ENCODE measurements at places on chromosomes 6 and 20. TPM values are rescaled to one million over a fixed set of nuclear protein-coding genes. Genes with fewer than 3 reads are reported as not detected.

GPX5 gene
- total RNA-seq = not detected

FAM162B gene
- total RNA-seq = 1.4 TPM

PSORS1C1 gene
- total RNA-seq = 1.7 TPM

CD24 gene
- 0.57 TPM for total RNA-seq

SMLR1 gene
- total RNA-seq = not detected

CAGE1 gene
- 0.09 TPM for total RNA-seq

SAMD5 gene
- 0.43 TPM for total RNA-seq

TNNC2 gene
- total RNA-seq = 1.00 TPM

TCP1 gene
- 153 TPM for total RNA-seq

MOG gene
- total RNA-seq = not detected

MUC22 gene
- total RNA-seq = not detected

RSPO3 gene
- total RNA-seq = 17.4 TPM

SYNDIG1 gene
- 1.1 TPM for total RNA-seq

MYLK2 gene
- total RNA-seq = under 0.01 TPM

MLIP gene
- total RNA-seq = not detected

SLC12A5 gene
- 0.28 TPM for total RNA-seq

CDK19 gene
- 7.4 TPM for total RNA-seq

TAAR5 gene
- not detected for total RNA-seq

KIFC1 gene
- 1.4 TPM for total RNA-seq

CHRNA4 gene
- not detected for total RNA-seq

FAM184A gene
- 0.46 TPM for total RNA-seq

SLC44A4 gene
- not detected for total RNA-seq

PRDM13 gene
- total RNA-seq = not detected

BPI gene
- not detected for total RNA-seq

GPLD1 gene
- 0.14 TPM for total RNA-seq

LAMA5 gene
- 18.0 TPM for total RNA-seq

UNC5CL gene
- total RNA-seq = 0.09 TPM

CST2 gene
- total RNA-seq = 0.71 TPM
